Stimulated activated naive CD4-positive, alpha-beta T cell (primary cell): ENCODE measurements at places on chromosomes 6 and 20.

- DNase-seq = no peak
Measured at GRCh38 chr20:1186367-1186991, 1.7 kb upstream of the TMEM74B start.

- peak; percentile 5 for DNase-seq
Measured at GRCh38 chr20:346640-347316, at the start of gene NRSN2. Gene NRSN2 (plus strand): TSS chr20:347111. CDS start chr20:349644, 2,533 bp downstream.

GRCh38 chr6:145534989-145535388 lies 200.3 kb downstream of the EPM2A start:
- DNase-seq = no peak

DNA sequence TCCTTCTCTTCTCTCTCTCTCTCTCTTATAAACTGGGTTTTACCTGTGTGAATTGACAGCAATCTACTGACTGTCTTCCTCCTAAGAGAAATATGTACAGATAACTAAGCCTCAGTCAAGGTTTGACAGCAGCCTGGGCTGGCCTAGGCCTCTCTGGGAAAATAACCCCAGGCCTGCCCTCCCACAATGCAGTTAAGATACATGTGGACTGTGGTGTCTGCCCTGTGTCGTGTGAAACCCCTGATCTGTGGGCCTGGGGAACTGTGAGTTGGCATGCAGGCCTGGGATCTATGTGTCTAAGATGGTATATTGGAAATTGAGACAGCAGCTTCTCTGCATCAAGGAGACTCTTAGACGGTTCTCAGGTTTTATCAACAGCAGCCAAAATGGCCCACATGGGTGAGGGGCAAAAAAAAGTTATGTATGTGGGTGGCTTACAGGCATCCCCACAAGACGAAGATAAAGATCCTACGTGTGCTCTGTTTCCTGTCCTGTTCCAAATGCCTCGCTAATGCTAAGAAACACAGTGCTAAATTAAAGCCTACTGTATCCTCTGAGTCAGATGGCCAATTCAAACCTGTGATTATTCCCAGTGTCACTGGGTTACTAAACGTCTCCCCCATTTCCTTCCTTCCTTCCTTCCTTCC lies 19.0 kb downstream of the LRFN2 start:
- no peak for DNase-seq

- no peak for DNase-seq
Measured at GRCh38 chr20:24954151-24954550, 5.1 kb downstream of the CST7 start.

DNA sequence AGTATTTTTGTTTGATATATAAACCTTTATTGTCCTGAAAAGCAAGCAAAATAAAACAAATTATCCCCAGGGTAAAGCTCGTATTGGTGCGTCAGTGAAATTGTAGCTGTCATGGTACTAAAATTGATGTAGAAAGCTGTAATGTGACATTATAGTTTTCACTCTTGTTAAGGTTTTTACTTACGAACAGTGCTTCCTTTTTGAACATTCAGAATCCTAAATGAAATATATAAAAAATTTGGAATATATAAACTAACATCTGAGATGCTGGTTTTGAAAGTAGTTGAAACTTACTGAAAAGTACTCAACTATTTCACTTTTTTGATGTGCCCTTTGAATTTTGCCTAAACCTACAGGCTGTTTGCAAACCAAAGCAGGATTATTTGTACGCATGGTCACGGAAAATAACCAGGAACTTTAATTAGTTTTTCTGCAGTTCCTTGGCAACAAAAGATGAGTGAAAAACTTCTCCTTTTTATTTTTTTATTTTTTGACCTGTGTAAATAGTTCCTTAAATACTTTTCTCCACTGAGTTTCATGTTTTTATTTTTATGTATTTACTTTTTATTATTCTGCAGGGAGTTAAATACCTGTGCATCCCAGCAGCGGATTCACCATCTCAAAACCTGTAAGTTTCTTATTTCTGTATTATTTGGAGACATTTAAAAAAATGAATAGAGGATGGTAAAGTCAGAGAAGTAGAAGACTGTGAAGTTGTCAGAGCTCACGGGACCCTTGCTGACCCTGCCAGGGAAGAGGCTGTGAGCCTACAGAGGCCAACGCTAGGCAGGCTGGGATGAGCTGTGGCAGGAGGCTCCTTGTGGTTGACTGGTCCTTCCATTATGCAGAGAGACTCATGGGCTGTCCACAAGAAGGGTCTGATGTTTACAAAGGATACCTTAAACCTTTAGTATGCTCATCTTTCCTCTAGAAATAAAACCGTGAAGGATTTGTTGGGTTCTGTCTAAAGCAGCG lies 42.5 kb downstream of the DUSP22 start:
- no peak for DNase-seq

DNA sequence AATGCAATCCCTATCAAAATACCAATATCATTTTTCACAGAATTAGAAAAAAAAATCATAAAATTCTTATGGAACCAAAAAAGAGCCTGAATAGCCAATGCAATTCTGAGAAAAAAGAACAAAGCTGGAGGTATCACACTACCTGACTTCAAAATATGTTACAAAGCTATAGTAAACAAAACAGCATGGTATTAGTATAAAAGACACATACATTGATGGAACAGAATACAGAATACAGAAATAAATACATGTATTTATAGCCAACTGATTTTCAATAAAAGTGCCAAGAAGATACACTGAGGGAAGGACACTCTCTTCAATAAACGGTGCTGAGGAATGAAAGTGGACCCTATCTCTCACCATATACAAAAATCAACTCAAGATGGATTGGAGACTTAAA lies 28.7 kb upstream of the AKAP12 start:
- DNase-seq = no peak

- no peak for DNase-seq
Measured at GRCh38 chr6:46781478-46782378, 11.5 kb upstream of the MEP1A start.

GRCh38 chr6:138986578-138986977 lies 1.5 kb downstream of the REPS1 start:
- DNase-seq = no peak

DNA sequence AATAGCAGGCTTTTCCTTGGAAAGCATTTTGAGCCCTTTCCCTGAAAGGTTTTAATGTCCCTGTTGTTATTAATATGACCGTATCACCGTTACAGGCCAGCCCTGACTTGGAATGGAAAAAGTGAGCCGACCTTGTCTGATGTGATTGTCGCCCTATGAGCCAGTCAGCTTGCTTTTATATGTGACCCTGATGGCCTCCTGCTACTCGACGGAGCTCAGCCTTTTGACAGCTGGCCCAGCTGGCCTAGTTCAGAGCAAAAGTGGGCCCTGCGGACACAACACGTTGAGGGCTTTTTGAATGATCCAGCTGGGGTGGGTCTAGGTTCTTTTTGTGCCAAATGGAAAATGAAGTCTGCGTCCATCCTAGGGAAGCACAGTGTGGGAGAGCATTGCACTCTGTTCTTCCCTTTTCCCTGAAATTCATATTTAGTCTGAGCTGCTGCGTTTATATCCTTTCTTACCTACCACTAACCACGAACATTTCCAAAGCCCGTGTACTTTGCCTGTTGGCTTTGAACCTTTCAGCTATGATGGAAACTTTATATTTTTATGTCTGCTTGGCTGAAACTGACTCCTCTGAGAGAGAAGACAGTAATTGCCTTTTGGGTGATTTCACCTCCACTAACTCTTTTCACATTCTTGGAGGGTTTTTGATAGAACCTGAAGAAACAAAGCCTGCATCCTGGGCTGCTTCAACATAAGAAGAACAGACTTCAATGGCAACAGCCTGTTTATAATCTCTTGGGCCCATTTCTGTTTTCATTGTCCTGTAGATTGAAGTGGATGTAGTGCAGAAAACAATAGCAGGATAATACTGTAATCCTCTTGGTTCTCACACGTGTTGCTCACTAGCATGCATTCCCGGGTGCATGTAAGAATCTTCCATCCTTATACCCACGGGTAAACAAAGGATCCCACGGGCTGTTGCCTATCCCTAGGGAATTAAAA lies 121.8 kb upstream of the HDGFL1 start:
- no peak for DNase-seq

DNA sequence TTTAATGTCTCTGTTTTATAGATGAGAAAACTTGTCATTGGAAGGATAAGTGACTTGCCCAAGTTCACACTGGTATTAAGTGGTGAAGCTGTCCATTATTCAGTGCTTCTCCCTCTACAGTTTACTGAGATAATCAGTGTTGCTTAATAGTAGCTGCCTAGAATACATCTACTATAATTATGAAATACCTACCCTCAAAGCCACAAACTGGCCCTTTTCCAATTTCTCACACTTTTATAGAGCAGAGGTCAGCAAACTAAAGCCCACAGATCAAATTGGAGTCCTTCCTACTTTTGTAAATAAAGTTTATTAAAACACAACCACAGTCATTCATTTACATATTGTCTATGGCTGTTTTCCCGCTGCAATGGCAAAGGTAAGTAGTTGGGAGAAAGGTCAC lies 73.5 kb downstream of the EYS start:
- no peak for DNase-seq

DNA sequence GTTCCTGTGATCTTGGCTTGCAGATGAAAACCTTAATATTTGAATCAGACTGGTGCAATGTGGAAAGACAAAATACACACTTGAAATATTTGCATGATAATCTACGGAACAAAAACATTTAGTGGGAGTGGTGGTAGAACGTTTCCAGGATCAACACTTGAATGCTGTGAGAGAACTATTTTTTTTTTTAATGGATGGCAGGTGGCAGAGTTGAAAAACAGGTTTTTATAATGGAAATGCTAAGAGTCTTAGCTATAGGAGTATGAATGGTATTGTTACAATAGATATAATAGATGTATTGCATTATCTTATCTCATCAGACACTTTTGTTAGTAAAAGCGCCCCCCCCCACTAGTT lies 49.2 kb downstream of the CDKAL1 start:
- DNase-seq = no peak

- no peak for DNase-seq
Measured at GRCh38 chr6:12324099-12324498, 33.9 kb downstream of the EDN1 start.

GRCh38 chr6:167428664-167429333 lies 103.9 kb downstream of the TTLL2 start:
- DNase-seq = no peak

GRCh38 chr6:138278326-138278725 lies 60.0 kb upstream of the PBOV1 start:
- no peak for DNase-seq

GRCh38 chr6:22133357-22133756 lies 163.5 kb downstream of the PRL start:
- no peak for DNase-seq

DNA sequence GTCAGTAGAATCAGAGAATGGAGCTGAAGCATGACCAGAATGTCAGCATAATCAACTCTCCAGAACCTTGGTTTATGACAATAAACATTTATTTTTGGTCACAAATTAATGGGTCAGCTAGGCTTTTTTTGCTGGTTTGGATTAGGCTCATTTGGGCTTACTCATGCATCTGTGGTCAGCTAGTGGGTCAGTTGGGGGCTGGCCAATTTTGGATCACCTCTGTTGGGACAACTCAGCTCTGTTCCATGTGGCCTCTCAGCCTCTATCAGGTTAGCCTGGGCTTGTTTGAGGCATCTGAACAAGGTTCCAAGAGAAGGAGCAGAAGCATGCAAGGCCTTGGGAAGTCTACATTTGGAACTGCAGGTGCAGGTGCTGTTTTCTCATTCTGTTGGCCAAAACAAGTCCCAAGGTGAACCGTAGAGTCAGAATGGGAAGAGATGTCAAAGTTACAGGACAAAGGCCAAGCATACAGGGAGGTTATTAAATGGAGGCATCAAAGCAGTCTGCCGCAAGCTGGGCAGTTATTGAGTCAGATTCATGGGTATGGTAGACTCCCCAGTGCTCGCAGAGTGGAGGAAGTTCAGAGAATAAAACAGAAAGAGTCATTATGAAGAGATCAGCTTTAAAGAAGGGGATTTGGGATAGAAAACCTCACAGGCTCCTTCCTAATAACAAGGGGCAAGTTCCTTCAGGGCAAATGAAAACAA lies 173.0 kb downstream of the PLCB4 start:
- DNase-seq = no peak

GRCh38 chr20:18773566-18773965 lies 40.0 kb upstream of the SCP2D1 start:
- no peak for DNase-seq

GRCh38 chr20:59207235-59207634 lies 43.6 kb downstream of the ZNF831 start:
- DNase-seq = no peak

DNA sequence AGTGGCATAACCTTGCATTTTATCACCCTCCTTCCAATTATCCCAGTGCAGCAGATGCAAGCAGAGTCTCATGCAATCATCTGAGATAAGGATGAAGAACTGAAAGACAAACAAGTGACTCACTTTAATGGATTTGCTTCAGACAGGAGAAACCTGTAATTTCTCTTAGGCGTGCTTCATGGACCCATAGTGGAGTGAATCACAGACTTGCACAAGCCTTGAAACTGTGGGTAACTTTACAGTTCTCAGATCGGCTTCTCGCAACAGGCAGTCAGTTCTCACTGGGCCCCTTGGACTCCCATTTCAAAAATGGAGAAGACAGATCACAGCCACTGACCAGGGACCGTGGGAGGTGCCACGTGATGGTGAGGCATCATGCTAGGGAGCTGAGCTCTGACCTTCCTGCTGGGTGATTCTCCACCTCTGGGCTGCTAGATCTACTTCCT lies at the start of gene ADGRF4:
ADGRF4 (plus strand) TSS at position 239 of the 446 bp plus-strand sequence. CDS start 8,666 bp downstream, outside the sequence.
- DNase-seq = no peak

DNA sequence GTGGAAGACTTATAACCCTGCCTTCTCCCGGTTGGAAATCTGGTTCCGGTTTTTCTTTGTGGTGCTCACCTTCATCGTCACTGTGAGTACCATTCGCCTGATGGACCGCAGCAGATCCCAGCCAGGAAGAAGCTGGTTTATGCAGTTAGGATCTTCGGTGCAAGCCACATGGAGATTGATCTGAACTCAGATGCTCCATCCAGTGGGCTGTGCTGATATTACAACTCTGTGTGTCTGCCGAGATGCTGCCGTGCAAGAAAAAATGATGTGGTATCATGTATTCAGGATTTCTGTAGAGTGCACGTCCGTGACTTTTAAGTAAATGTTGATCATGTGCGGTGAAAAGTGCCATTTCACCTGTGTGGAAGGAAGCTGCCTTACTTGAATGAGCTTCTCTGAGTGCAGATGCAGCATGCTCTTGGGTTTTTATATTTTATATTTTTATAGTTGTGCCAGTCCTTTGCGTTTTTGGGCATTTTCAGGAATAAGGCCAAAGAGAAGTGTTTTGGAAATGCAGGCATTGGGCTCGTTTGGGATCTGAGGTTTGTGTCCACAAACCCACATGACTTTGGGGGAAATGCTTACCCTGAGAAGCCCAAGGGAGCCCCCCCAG lies 39.2 kb downstream of the DYNLT1 start:
- peak; percentile 12 for DNase-seq

DNA sequence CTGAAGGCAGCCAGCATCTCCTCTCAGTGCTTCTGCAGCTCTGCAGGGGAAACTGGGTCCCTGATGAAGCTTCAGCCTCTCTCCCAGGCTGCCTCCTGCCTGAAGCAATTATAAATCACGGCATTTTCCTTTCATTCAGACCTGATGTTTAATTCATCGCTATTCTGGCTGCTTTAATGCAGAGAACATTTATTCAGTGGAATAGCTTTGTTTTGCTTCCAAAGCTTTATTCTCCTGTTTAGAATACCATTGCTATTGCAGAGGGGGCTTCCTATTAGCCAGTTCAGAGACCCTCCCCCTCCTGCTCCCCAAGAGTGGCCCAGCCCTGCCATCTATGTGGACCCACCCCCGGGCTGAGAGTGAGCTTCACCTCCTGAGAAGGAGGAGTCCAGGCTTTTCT lies 255.6 kb downstream of the LRFN2 start:
- DNase-seq = no peak
